NCI-H1930 (cell line): ENCODE measurements at places on chromosomes 6 and 20.

- DNase-seq: no peak
Observed at GRCh38 chr6:11994875-11995461, 17.1 kb upstream of the HIVEP1 start.

DNA sequence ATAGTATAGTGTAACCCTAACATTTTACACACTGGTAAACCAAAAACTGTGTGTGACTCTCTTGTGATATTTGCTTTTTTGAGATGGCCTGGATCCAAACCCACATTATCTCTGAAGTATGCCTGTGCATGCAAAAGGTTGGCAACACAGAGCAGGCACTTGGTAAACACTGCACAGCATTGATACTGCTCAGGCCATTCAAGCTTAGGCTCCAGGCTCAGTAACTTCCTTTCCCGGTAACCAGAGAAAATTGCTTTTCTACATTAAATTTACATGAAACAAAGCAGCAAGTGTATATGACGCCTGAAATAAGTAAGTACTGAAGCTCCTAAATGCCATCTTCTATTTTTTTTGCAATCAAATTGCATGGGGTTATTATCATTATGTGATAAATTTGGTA is 205.7 kb downstream of the EPM2A start:
- DNase-seq: no peak

DNA sequence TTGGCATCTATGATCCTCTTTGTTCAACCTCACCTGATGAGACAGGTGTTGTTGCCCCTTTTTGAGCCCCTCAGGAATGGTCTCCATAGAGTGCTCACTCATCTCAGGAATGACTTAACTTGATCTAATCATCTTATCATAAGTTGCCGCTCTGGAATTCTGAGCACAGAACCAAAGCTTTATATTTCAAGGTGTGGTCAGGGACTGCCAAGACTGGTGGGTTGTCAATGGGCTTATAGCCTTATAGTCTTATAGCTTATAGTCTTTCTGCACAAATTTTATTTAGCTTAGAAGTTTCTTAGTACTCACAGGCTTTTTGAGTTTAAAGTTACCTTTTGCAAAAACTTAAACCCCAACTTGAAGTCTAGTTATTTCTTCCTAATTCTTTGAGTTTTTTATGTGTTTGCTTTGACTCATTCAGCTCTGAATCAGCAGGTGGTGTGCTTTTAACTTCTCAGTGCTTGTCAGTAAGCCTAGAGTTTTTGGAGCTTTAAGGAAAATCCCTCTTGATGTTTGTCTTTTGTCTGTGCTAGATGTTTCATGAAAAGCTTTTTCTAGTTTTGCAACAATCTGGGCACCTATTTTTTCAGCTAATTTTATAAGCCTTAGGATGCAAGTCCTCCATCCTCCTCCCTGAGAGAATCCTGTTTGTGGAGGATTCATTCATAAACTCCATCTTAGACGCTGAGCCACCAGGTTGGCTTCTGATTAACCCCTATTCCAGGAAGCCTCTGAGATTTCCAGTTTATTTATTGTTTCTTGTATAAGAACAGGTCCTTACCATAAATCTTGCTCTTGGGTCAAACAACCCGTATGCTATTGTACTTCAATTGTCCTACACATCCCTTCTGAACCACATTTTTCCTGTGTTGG is 72.3 kb upstream of the SSTR4 start:
- DNase-seq: no peak

DNA sequence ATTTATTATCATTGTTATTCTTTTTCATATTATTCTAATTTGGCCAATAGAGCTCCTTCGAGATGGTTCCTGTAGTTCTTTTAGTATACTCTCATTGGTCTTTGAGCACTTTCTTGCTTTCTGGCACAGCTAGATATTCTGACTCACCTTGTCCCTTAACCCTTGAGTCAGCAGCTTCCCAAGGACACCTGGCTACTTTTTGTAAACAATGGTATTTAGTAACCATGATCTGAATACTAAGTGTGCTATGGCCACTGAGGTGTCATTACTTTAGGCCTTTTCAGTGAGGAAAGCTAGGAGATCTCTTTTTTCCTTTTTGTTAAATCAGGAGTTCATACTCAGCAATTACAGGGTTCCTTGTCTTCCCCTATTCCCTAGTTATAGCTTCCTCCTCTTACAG is 126.5 kb upstream of the CITED2 start:
- DNase-seq: no peak

GRCh38 chr6:56003616-56004015 is 128.2 kb upstream of the BMP5 start:
- DNase-seq: no peak

- no peak for DNase-seq
Observed at GRCh38 chr20:41192575-41192974, 55.2 kb downstream of the PLCG1 start.

GRCh38 chr6:31634131-31634530 is 13.6 kb downstream of the PRRC2A start:
- DNase-seq: no peak

- DNase-seq: no peak
Observed at GRCh38 chr6:52929321-52930164, 20.0 kb upstream of the GSTA3 start.

- DNase-seq: no peak
Observed at GRCh38 chr6:143234734-143235133, 174.0 kb downstream of the AIG1 start.
